Lung (tissue), 17 donors: ENCODE measurements at places on chromosomes 5 and 9. TPM values are rescaled to one million over a fixed set of nuclear protein-coding genes. Genes with fewer than 3 reads are reported as not detected.

DNA sequence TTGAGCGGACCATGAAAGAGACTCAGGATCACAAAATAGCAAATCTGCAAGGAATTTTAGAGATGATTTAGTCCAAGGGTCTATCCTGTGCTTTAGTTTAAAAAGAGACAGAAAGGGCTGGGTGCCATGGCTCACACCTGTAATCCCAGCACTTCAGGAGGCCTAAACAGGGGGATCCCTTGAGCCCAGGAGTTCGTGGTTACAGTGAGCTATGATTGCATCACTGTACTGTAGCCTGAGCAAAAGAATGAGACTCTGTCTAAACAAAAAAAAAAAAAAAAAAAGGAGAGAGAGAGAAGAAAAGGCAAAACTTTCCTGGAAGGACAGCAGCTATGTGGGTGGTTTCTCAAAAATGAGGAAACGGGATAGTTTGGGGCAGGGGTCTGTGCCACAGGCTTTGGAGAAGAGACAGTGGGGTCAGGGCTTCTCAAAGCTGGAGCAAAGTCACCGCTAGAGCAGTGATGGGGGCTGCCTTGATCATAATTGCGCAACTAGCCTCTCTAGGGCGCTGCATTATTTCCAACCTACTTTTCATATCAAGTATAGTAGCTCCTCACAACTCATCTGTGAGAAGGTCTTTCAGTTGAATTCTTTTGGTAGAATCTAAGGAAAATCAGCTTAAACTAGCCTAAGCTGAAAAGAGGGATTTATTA is 8.5 kb upstream of the ANKH start:
- H3K4me1 ChIP-seq: no peaks in the 10 kb centered on the region
- H3K27ac ChIP-seq: no peak overlapping the region
- no peaks in the 10 kb centered on the region for H3K27me3 ChIP-seq
- H3K4me3 ChIP-seq: no peak overlapping the region

DNA sequence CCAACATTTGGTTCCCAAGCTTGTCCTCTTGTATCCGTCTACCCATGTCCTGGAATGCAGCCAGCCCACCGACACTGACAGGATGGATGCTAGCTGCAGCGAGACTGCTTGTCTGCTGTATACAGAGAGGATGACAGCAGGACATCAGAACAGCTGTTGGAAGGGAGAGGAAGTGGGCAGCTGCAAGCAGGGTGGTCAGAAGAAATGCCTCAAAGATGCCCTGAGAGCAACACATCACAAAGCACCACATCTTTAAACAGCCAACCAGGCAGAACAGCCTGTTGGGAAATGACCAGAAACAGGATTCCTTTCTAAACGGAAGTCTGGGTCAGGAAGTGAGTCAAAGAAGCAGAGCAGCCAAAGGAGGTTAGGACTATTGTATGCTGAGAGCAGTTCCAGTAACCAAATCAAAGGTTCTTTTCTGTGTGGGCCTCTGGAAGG is 219.1 kb downstream of the NDUFS4 start:
- no peak overlapping the region for H3K4me3 ChIP-seq
- no peak overlapping the region for H3K27ac ChIP-seq
- H3K36me3 ChIP-seq: no peaks in the 10 kb centered on the region
- H3K27me3 ChIP-seq: no peaks in the 10 kb centered on the region
- DNase-seq: peak; percentile 36

GRCh38 chr9:3976865-3977613 is 322.8 kb downstream of the GLIS3 start:
- no peaks in the 10 kb centered on the region for H3K36me3 ChIP-seq
- peaks cover 19% of the 10 kb centered on the region for H3K4me1 ChIP-seq
- no peak overlapping the region for H3K27ac ChIP-seq
- no peaks in the 10 kb centered on the region for H3K27me3 ChIP-seq
- no peak for DNase-seq

DNA sequence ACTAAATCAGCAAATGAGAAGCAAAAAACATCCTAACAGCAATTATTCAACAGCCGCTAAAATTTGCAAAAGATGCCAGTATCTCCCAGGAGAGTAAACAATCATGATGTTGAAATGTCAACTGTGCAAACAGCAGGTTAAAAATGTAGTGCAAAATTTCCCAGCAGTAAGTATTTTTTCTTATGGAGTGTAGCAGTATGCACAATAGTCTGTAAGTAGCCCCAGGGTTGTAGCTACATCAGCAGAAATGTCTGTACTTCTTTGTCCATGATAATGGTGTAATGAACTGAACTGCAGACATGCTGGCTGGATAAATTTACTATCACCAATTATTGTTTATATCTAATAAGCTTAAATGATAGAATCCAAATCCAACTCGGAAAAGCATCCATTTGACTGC is 31.4 kb downstream of the GRIN3A start:
- no peak overlapping the region for H3K27ac ChIP-seq
- peak; percentile 16 for DNase-seq
- H3K4me3 ChIP-seq: no peak overlapping the region
- no peaks in the 10 kb centered on the region for H3K27me3 ChIP-seq
- peaks cover 17% of the 10 kb centered on the region for H3K4me1 ChIP-seq

DNA sequence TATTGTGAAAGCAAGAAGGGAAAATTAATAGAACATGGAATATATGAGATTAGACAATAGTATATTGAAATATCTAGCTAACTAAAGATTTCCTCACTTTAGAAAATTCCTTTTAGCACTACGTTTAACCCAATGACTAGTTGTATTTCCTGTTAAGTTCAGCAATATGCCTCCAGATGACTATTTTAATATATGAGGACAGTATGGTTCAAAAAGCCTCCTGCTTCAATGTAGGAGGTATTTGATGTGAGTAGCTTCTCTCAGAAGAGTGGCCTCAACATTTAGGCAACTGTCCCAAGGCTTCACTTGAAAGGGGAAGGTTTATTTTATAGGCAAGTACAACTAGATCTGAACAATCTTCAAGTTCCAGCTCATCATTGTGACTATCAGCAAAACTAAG is 2.0 kb upstream of the MEF2C start:
- H3K27me3 ChIP-seq: no peaks in the 10 kb centered on the region
- no peaks in the 10 kb centered on the region for H3K36me3 ChIP-seq

Gene FGFR4
- total RNA-seq: 52.0 TPM

Gene C9orf153
- 0.12 TPM for total RNA-seq
